ENCODE measurements at places on chromosomes 2 and 18.

- no peak for DNase-seq
These were observed 78.2 kb downstream of the C1D start for GRCh38 chr2:67984600-67984999.

GRCh38 chr2:20221555-20221973 lies 3.4 kb downstream of the SDC1 start:
- DNase-seq, result no peak

GRCh38 chr2:100224988-100225710 lies 82.8 kb upstream of the AFF3 start:
- no peak for DNase-seq

DNA sequence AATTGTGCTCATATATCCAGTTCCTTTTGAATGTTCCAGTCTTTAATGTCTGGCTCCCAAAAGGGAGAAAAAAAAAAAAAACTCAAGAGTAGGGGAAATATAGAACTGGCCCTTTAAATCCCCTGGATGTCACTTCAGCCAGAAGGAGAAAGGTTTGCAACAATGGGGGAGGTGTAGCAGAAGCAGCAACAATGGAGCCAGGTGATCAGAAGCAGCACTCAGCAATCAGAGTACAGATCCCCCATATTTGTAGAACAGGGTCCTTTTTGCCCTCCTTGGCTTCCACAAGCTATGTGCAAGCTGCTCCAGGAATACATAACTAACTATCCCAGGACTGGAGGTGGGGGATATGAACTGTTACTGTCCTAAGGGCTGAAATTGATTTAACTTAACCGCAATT lies 25.8 kb upstream of the ZNF397 start:
- no peak for DNase-seq

- DNase-seq, result no peak
These were observed 62.1 kb downstream of the HNMT start for GRCh38 chr2:138026111-138027020.

GRCh38 chr2:158998551-158999248 lies 30.3 kb downstream of the TANC1 start:
- DNase-seq, result peak; percentile 10

- DNase-seq, result no peak
These were observed 497.2 kb upstream of the PIK3C3 start for GRCh38 chr18:41457765-41458326.

DNA sequence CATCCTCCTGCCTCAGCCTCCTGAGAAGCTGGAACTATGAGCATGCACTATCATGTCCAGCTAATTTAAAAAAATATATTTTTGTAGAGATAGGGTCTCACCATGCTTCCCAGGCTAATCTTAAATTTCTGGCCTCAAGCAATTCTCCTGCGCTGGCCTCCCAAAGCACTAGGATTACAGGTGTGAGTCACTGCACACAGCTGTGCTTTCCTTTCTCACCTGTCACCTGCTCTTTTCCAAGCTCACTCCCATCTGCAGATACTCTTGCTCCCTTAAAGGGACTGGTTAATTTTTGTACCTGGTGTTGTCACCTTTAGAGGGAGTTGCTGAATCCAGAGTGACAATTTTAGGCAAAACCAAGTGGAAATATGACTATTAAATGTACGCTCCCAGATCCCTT lies 178.2 kb downstream of the LOXHD1 start:
- DNase-seq, result no peak

DNA sequence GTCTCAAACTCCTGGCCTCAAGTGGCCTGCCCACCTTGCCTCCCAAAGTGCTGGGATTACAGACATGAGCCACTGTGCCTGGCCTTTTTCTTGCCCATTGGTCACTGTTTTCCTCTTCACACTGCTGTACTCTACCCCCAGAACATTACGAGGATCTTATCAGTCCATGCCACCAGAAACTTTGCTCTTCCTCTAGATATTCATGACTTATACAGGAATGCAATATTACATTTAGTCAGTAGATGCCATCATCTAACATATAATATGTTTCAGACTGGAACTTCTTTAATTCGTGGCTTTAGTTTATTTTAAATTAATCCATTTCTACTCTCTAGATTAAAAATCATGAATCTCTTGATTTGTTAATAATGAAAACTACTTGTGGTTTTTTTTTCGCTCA lies 135.5 kb downstream of the COMMD1 start:
- no peak for DNase-seq

GRCh38 chr2:28395334-28396061 lies 2.8 kb downstream of the FOSL2 start:
- no peak for DNase-seq

GRCh38 chr2:101157272-101157671 lies 6.1 kb upstream of the TBC1D8 start:
- DNase-seq, result no peak

DNA sequence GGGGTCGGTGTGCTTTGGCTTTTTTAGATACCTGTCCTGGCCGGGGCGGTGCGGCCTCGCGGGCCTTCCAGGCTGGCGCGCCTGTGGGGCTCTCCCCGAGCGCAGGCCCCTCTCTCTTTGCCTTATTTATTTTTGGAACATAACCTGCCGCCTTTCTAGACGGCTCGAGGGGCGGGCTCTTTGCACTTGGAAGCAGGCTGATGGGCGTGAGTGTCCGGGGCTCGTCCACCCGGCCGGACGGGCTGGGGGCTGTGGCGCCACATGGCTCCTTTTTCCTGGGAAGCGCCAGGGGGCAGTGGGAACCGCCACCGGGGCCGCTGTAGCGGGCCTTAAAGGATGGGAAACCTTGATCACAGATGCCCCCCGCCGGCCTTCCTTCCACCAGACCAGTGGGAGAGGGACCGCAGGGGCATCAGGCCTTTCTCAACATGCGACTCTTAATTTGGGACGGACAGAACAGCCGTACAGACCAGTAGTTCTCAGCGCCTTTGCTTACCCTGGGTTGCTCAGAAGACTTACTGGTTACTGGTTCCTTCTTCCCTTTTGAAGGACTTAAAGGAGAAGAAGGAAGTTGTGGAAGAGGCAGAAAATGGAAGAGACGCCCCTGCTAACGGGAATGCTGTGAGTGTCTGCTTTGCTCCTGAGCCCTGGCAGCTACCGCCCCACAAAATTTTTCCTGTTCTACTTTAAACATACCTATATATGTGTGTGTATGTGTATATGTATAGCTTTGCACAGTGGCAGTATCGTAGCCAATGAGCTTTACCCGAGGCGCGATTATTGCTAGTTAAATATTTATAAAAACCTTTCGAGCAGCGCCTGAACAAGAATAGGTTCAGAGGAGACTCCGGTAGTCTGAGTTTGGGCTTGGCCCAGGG lies 2.7 kb downstream of the PTMA start:
- DNase-seq, result no peak

DNA sequence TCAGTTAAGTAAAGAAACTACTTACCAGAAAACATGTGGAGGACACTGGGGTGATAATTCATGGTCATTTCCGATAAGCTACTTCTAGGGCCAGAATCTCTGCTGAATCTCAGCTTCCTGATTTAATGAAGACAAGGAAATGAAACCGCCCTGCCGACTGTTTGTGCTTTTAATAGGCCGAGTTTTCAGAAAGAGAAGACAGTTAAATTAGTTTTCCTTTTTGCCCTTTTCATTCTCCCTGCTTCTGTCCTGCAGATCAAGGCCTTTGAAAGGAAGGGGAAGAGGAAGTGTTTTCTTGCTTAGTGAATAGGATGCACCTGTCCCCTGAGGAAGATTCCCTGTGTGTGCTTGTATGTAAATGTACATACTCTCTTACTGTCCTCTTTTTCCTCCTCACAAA lies 126.6 kb downstream of the SH3RF3 start:
- no peak for DNase-seq

- DNase-seq, result no peak
These were observed 1328.9 kb upstream of the TMEFF2 start for GRCh38 chr2:193523662-193524061.

DNA sequence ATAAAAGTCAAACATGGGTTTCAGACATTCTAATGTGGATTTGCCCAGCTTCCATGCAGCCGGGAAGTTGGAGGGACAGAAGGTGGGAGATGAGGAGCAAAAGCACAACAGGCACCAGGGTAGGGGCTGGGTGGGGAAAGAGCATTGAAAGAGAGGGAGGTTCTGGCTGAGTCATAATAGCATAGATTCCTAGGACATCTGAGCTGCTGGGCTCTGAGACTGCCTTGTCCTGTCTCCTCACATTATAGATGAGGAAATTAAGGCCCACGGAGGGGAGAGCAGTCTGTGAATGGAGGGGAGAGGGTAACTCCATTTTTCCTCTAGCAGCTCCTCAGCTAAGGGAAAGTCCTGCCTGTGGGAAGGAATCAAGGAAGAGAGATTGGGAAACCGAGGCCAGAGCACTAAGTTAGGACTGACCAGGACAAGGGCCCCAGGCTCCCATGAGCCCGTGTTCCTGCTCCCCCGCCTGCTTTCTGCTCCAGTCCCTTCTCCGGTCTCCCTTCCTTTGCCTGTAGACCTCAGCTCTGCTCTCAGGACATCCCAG lies 26.2 kb downstream of the SH2D6 start:
- DNase-seq, result no peak

DNA sequence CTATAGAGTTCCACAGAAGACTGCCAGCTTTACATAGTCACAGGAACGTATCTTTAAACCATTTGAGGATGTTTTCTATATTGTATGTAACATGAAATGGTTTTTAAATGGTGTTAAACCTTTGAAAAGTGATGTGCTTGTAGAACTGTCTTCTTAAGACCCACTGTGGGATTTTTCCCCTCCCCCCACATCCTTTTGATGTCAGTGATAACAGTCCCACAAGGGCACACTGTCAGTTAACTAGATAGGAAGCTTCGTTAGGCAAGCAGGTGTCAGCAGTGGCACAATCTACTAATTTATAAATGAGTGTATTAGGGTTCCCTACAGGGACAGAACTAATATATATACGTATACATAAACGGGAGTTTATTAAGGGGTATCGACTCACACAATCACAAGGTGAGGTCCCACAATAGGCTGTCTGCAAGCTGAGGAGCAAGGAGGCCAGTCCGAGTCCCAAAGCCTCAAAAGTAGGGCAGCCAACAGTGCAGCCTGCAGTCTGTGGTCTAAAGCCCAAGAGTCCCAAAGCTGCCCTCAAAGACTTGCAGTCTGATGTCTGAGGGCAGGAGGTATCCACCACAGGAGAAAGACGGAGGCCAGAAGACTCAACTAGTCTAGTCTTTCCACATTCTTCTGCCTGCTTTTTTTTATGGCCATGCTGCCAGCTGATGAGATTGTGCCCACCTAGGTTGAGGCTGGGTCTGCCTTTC lies 23.8 kb upstream of the HNRNPLL start:
- no peak for DNase-seq

DNA sequence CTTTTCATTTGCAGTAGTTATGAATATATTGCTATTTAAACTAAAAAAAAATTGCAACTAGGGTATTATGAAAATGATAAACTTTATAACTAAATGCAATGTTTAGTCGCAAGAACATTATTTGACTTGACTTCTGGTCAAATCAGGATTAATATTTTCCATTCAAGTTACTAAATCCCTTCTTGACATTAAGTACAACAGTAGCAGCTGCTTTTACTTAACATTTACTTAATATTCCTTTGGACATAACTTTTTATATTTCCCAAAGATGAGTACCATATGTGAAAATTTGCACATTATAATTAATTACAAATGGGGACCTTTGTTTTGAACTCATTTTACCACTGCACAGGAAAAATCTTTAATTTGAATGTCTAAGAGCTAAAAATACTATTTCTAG lies 74.0 kb downstream of the PMS1 start:
- DNase-seq, result no peak

DNA sequence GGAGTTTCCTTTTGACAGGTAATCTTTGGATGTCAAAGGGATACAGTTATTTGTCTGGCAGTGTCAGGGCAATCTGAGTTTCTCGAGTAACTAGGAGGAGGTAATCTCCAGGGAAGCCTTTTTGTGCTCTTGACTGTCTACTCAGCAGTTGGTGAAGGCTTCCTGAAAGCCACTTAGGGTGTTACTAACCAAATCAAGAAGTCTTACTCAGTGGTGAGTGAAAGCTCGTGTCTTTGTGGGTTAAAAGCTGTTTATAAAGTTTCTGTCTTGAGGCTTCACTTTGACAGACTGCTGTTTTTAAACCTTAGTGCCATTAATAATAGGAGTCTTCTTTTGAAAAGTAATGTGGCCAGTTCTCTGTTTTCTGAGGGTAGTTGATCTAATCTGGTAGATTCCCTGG lies 1.7 kb downstream of the THSD7B start:
- DNase-seq, result no peak

- no peak for DNase-seq
These were observed 72.6 kb downstream of the TXNL1 start for GRCh38 chr18:56565551-56566345.
